Hypothalamus (tissue), 51 donors: ENCODE measurements at places on chromosomes 7 and 10.

DNA sequence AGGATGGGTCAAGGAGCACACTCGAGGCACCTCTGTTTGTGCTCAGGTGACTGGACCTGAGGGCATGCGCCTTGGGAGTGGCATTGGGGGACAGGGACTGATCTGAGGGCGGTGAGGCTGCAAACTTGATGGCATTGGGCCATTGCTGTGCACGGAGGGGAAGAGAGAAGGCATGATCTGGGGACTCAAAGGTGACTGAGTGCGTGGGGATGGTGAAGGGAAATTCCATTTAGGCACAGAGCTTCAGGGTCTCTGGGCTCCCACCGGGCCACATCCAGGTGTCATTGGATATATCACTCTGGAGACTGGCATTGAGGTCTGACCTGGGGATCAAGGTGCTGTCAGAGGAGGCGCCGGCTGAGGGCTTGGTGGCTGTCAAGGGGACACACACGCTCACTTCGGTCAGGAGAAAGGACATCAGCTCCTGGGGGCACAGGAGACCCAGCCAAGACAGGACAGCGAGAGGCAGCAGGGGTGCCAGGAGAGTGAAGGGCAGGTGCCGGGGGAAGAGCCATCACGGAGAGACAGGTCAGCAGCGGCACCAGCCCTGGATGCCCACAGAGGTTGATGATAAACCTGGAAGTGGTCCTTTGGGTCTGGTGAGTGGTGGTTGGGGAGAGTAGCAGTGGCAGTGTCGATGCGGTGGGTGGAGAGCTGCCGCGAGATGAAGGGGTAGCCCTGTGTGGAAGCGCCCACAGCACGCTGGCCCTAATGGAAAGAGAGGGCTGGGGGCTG is 5.5 kb downstream of the ADCK2 start:
- DNase-seq: no peak

DNA sequence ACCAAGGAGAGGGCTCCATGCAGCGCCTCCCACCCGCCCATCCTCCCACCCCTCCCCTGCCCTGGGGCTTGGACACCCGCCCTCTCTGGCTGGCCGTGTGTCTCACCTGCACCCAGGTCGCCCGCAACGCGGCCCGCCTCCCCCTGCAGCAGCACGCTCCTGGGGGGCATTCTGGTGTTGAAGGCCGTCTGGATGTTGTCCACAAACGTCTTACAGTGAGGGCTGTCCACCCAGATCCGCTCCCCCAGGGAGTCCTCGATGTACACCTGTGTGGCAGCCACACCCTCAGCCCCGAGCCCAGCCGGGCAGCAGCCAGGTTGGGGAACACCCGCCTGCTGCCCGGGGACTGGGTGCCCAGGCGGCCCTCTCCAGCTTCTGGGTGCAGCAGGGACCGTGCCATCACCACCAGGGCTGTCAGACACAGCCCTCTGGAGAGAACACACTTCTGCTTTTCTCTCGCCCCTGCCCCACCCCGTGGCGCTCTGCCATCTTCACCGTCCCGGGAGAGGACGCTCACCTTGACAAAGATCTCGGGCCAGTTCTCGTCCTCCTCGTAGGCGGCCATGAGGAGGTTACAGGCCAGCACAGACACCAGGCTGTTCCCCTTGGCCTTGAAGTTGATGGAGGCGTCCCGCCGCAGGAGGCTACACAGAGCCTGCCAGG is 4.7 kb downstream of the INTS1 start:
- no peak for DNase-seq

- DNase-seq: no peak
These were observed 283.1 kb upstream of the NRP1 start for GRCh38 chr10:33617381-33618080.

GRCh38 chr10:110209454-110209925 is 2.1 kb downstream of the MXI1 start:
- peak; percentile 34 for DNase-seq
